HT-29 (cell line): ENCODE measurements at places on chromosomes 1 and 21.

DNA sequence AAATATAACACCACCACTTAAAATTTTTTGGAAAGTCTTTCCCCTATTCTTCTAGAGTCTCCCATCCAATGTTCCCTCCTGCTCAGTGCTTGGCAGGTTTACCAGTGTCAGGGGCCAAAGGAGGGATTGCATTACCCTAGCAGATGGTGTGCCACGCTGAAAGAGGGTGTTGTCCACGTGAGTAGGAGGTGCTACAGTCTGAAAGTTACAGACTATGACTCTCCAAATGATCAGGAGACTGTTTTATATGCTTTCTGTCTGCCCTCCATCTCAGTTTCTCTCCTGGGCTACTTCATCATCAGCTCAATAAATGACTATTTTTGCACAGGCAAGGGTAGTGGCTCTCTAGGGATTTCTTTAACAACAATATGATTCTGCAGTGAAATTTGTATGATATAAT is 31.3 kb upstream of the ANGPTL7 start:
- DNase-seq = no peak

GRCh38 chr1:185432948-185433347 is 115.9 kb upstream of the IVNS1ABP start:
- DNase-seq = no peak

GRCh38 chr1:54937469-54937868 is 43.0 kb upstream of the TMEM61 start:
- DNase-seq = no peak

DNA sequence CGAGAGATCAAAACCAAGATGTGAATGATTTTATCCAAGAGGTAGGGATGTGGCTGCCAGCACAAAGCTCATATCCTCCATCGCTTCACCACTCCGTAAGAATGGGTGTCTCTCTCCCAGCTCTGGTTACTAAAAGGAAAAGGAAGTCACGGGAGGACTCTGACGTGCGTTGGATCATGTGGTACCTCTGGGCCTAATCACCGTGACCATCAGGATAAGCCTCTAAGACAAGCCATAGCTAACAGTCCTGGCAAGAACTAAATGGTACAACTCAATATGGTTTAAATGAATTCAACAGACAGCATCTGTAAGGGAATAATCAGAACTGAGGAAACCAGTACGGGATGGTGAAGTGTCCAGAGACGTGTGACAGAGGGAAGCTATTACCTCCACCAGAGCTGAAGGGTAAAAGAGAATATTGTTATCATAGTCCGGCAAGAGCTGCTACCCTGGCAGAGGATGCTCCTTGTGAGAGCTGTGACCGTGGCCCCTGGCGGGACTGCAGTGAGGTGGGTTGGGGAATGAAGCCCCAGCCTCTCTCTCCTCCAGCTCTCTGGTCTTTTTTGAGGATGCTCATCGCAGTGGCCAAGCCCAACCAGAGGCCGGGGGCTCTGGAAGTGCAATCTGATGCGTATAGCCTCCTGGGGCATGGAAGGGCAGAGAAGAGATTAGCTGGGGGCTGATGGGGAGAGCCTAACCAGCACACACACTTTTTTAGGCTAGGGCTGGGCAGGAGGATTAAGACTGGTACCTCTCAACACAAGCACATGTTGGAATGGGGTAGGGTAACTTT is 54.2 kb downstream of the KIAA1614 start:
- DNase-seq = no peak

GRCh38 chr1:226831953-226832352 is 38.5 kb upstream of the PSEN2 start:
- DNase-seq = no peak
